ENCODE measurements at places on chromosomes 11 and 22.
A peak's percentile ranks its signal among the peaks of the same experiment; 100 is the strongest.

DNA sequence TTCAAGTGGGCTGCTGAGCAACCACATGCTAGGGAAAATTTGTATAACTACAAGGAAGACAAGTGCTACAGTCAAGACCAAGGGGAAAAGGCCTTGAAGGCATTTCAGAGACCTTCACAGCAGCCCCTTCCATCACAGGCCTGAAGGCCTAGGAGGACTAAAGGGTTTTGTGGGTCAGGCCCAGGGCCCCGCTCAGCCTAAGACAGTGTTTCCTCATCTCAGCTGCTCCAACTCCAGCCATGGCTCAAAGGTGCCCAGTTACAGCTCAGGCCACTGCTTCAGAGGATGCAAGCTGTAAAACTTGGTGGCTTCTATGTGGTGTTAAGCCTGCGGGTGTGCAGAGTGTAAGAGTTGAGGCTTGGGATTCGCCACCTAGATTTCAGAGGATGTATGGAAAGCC is 260.5 kb downstream of the NXPE2 start:
- DNase-seq: no peak

GRCh38 chr11:69968396-69969347 is 109.4 kb upstream of the ANO1 start:
- no peak for DNase-seq

GRCh38 chr22:38114484-38115398 is 4.3 kb upstream of the BAIAP2L2 start:
- DNase-seq: peak; percentile 96

- DNase-seq: peak; percentile 36
These were observed 700 bp downstream of the TTC17 start for GRCh38 chr11:43359422-43359818.

DNA sequence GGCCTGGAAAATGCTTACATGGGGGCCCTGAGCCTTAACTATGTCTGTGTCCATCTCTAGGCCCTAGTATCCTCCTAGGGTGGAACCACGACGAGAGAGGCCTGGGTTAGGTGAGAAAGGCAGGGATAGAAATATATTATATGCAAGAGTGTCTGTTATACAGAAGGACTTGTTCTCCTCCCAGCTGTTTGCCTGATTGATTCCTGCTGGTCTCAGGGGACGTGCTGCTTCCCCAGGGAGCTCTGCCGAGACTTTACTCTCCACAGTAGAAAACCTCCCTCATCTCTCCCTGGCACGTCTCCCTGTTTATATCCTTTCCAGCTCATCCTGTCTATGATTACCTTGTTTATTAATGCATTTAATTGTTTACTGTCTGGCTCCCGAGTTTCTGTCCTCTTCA is 132.6 kb downstream of the MIAT start:
- DNase-seq: no peak

- DNase-seq: no peak
These were observed 62.7 kb downstream of the WNT7B start for GRCh38 chr22:45914309-45914708.

- no peak for DNase-seq
These were observed 16.0 kb upstream of the BMAL1 start for GRCh38 chr11:13261591-13262061.

Measured in HEK293T (cell line).